ENCODE measurements at places on chromosomes 6 and 20. TPM values are rescaled to one million over a fixed set of nuclear protein-coding genes. Genes with fewer than 3 reads are reported as not detected.

PRDM13 gene
- total RNA-seq: under 0.01 TPM

OPRL1 gene
- total RNA-seq: 1.2 TPM

LMBRD1 gene
- 29.7 TPM for total RNA-seq

STMND1 gene
- not detected for total RNA-seq

CST5 gene
- total RNA-seq: not detected

LTB gene
- total RNA-seq: not detected

BAK1 gene
- total RNA-seq: 18.5 TPM

NRN1 gene
- total RNA-seq: 40.7 TPM

MYL9 gene
- 83.7 TPM for total RNA-seq

MRAP2 gene
- total RNA-seq: 0.51 TPM

XKR7 gene
- under 0.01 TPM for total RNA-seq

LGSN gene
- total RNA-seq: 0.11 TPM

GSTA3 gene
- not detected for total RNA-seq

LYRM2 gene
- 50.7 TPM for total RNA-seq

PSMB9 gene
- total RNA-seq: 20.0 TPM

ABHD16B gene
- not detected for total RNA-seq

CCNC gene
- 67.9 TPM for total RNA-seq

GTSF1L gene
- not detected for total RNA-seq

DZANK1 gene
- total RNA-seq: 1.2 TPM

ADGB gene
- total RNA-seq: not detected

POPDC3 gene
- total RNA-seq: 64.8 TPM

ADGRF4 gene
- total RNA-seq: 0.13 TPM

EBF4 gene
- 0.19 TPM for total RNA-seq

VIP gene
- 0.06 TPM for total RNA-seq

LIN28B gene
- total RNA-seq: not detected

RGS17 gene
- 33.6 TPM for total RNA-seq

SLC22A16 gene
- not detected for total RNA-seq

CLPSL1 gene
- not detected for total RNA-seq

TNF gene
- total RNA-seq: not detected

KCNK5 gene
- total RNA-seq: not detected

TUBB1 gene
- not detected for total RNA-seq

NKAPL gene
- total RNA-seq: not detected

All from LHCN-M2 (cell line).